ENCODE measurements at places on chromosomes 12 and 14.

GRCh38 chr12:20089077-20089476 lies 279.3 kb upstream of the PDE3A start:
- no peak for DNase-seq

DNA sequence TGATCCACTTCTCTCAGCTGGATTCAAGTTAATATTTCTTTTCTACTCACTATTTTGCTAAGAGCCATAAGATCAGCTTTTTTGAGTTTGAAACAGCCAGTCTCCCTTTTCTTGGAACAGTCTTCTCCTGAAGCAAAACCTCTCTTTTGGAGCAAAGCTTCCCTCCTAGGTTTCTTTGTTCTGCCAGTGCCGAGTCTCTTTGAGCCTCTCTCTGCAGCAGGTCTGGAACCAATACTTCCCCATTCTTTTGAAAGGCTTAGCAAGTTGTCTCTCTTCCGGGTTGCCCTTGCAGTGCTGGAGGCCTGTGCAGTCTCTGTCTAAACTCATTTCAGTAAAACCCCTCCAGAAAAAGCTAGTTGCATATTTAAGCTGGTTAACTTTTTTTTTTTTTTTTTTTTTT lies 454.8 kb downstream of the NOVA1 start:
- no peak for DNase-seq

GRCh38 chr12:12800406-12801180 lies 12.6 kb upstream of the DDX47 start:
- DNase-seq, result no peak

DNA sequence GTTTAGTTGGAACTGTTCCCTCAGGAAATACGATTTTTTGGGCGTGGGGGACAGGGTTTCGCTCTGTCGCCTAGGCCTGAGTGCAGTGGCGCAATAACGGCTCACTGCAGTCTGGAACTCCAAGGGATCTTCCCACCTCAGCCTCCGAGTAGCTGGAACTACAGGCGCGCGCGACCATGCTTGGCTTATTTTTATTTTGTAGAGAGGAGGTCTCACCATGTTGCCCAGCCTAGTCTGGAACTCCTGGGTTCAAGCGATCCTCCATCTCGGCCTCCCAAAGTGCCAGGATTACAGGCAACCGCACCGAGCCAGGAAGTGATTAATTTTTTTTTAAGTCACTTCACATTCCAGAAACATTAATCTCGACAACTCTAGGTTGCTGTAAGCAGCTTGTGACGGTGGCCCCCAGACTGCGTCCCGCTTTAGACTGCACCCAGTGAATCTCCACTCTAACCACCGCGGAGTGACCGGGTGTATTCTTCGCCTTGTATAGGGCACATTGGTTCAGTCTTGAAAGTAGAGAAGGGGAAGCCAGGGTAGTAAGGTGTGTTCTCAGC lies 830 bp upstream of the MIS18BP1 start:
- no peak for DNase-seq

DNA sequence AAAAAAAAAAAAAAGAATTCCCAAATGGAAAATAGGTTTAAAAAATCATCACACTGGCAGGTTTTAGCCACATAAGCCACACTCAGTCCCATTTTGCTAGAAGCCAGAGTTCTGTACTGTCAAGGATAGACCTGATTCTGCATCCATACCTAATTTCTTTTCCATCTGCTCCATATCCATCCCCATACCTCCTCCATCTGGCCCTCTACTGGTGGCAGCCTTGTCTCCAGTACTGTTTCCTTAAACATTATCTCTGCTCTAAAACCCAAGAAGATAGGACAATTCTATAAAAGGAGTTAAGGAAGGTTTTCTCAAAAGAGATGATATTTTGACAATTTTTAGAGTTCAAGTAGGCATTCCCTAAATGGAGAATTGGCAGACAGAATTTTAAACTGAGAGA lies 26.0 kb upstream of the RXYLT1 start:
- no peak for DNase-seq

DNA sequence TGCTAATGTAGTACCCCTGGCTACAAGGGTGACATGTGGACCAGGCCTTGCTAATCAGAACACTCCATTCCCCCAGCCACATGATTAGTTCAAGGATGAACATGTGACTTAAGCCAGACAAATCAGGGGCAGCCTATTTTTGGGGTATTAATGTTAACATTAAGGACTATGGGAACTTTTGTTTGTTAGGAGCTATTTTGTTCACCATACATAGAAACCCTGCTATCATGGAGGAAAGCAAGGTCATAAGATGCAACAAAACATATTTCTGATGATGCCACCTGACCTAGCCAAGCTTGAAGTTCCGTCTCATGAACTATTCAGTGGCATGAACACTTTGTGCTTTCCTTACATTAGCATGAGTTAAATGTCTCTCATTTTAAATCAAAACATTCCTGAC lies 90.8 kb upstream of the PELI2 start:
- no peak for DNase-seq

DNA sequence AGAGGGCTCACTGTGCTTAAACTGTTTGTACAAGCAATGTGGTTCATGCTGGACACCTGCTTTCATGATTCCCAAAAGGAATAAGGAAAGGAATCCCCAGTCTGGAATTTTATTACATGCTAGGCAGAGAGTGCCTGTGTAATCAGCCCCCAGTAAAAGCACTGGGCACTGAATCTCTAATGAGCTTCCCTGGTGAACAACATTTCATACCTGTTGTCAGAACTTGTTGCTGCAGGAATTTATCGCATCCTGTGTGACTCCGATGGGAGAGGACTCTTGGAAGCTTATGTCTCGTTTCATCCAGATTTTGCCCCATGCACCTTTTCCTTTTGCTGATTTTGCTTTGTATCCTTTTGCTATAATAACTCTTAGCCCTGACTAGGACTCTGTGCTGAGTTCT lies 190.2 kb upstream of the HMGA2 start:
- DNase-seq, result no peak
